ENCODE measurements at places on chromosomes 4 and X. TPM values are rescaled to one million over a fixed set of nuclear protein-coding genes. Genes with fewer than 3 reads are reported as not detected.

The CT83 gene
- total RNA-seq, result 22.7 TPM

The KIAA1210 gene
- total RNA-seq, result 245 TPM

The FAT4 gene
- 6.5 TPM for total RNA-seq

The MGARP gene
- 3.1 TPM for total RNA-seq

The PTTG2 gene
- total RNA-seq, result not detected

DNA sequence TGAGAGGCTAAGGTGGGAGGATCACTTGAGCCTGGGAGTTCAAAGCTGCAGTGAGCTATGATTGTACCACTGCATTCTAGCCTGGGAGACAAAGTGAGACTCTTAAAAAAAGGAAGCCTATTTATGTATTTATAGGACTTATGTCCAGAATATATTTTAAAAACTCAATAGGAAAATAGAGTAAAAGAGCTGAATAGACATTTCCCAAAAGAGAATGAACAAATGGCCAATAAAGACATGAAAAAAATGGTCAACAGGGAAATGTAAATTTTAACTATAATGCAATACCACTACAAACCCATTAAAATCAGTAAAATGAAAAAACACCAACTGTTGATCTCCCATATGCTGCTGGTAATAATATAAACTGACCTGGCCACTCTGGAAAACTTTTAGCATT lies 115.0 kb downstream of the HUWE1 start:
- H3K27ac ChIP-seq, result no peak overlapping the region
- no peaks in the 10 kb centered on the region for H3K4me1 ChIP-seq

DNA sequence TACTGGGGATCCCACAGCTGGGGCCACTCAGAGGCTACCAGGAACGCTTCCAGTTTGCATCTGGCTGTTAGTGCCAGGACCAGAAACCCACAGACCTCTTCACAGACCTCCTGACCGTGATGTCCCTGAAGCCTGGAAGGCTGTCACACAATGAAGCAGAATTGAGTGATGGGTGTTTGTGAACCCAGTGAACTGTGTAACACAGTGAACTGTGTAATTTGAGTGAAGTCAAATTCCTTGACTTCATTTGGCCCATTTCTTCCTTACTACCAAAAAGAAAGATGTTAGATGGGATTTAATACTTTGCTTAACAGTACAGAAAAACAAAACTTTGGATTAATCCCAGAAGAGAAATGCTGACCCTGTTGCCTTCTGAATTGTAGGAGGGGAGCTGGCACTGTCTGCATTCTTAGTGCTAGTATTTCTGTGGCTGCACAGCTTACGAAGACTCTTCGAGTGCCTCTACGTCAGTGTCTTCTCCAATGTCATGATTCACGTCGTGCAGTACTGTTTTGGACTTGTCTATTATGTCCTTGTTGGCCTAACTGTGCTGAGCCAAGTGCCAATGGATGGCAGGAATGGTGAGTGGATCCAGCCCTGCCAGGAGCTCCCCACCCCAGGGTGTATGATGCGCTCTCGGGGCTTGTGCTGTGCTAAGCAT lies 17.8 kb downstream of the SRD5A3 start:
- no peak for DNase-seq
- H3K27ac ChIP-seq, result no peak overlapping the region
- H3K36me3 ChIP-seq, result no peaks in the 10 kb centered on the region
- H3K27me3 ChIP-seq, result no peaks in the 10 kb centered on the region
- H3K4me1 ChIP-seq, result peaks cover 5% of the 10 kb centered on the region
